ENCODE measurements at places on chromosomes 11 and 22.

- DNase-seq: peak; percentile 72
Measured at GRCh38 chr11:29293825-29294224, 723.0 kb downstream of the KCNA4 start.

DNA sequence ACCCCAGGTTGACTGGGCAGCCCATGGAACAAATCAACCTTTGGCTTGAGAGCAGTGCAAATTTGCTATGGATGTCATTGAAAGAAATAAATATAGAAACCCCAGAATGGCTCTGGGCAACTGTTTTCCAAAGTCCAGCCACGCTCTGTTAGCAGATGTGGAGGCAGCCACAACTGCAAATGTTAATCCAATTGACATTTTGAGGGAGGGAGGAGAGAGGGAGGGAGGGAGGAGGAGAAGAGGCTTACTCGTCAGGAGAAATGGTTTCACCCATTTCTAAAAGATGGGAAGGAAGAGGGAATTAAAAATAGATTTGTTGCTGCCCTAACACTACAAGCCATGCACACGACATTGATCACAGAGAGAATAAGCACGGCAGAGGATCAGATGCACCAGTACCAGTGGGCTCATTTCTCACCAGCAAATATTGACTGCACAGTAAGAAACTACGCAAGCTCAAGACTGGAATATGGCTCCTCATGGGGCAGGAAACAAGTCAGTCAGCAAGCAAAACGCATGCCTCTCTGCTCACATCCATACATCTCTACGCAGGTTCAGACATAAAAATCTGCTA is 229.1 kb downstream of the LARGE1 start:
- no peak for DNase-seq

DNA sequence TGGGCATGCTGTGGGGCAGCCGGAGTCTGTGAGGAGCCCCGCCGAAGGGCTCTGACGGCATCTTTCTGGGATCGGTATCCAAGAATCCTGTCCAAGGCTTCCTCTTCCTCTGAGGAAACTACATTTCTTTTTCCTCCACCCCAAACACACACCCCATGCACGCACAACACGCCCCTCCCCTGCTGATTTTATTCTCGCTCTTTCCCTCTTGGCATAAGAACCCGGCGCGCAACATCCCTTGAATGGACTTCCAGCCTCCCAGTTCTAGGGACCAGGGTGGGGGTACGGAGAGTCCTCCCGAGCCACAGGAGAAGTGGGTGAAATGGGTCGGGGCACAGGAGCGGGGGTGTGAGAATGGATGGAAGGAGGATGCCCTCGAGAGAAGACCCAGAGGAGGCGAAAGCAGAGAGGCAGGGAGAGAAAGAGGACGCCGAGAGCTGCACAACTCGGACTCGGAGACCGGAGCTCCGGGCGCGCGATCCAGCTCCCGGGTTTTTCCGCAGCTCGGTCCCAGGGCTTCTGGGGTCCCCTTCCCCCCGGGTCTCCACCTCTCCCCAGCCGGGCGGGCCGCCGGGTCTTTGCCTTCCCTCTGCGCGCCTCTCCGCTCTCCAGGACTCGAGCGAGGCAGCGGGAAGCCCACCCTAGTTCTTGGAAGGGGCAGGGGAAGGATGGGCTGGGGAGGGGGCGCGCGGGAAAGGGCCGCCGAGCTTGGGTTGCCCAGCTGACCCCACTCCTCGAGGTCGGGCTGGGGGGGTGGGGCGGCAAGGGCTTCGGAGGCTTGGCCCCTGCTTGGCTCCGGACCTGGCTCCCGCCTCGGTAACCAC is 1.5 kb upstream of the LARGE1 start:
- DNase-seq: peak; percentile 61

DNA sequence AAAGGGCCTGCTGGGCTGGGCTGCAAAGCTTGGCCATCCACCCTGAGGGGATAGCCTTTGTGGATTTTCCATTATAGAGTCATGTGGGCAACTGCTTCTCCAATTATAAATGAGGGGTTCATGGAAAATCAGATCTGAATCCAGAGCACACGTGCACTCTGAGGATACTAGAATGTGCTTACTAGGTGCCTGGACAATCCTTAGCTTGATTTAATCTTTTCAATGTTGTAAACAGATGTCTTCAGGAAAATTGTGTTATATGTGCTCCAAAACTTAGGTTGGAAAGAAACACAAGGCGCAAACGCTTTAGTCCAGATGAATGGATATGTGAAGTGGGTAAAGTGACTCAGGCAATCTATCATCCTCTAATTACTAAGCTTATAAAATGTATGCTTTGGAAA is 92.0 kb downstream of the SLC17A6 start:
- DNase-seq: peak; percentile 66

- no peak for DNase-seq
Measured at GRCh38 chr11:119888119-119888518, 159.1 kb upstream of the NECTIN1 start.

GRCh38 chr22:19793661-19794310 is 33.2 kb downstream of the TBX1 start:
- DNase-seq: no peak

- peak; percentile 23 for DNase-seq
Measured at GRCh38 chr22:37077802-37078448, 26.4 kb downstream of the KCTD17 start.

DNA sequence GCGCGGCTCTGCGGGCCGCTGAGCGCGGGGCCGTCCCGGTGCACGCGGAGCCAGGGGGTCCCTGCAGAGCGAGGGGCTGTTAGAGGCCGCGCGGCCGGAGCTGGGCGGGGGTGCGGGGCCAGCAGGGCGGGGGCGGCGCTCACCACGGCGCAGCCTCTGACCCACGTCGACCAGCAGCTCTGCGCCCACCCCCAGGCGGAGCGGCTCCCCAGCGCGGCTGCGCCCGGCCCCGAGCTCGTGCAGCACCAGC is 385 bp upstream of the SCO2 start:
- DNase-seq: no peak

DNA sequence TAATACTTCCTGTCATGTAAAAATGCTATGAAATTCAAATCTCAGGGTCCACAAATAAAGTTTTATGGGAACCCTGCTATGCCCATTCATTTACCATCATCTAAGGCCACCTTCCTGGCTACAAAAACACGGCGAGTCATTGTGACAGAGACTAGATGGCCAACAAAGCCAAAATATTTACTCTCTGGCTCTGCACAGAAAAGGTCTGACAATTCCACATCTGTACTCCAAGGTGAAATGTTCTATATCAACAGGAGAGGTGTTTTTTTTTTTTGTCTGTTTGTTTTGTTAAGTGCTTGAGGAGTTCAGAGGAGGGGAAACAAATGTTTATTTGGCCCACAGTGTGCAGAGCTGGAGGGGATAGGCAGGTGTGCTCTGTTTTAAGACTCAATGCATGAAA is 18.6 kb upstream of the TMA7B start:
- no peak for DNase-seq

DNA sequence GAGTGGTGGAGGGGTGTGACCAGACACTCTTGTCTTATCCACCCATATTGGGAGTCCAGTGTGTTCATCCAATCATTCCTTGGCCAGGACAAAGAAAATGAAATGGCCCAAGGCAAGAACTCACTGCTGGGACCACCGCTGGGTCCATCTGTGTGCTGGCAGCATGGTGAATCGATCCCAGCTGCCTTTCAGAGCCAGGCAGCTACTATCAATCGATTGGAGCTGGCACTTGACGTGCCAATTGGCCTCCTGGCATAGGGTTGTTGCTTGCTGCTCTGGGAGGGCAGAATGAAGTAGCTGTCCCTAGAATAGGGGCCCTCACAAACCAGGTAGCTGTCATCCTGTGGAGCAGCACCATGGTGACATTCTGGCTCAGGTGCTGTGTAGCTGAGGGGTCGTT is 1.4 kb upstream of the ARVCF start:
- no peak for DNase-seq

- no peak for DNase-seq
Measured at GRCh38 chr11:65657426-65657825, 5.3 kb downstream of the RELA start.

GRCh38 chr22:47225931-47226633 is 463.6 kb downstream of the TBC1D22A start:
- DNase-seq: no peak

- DNase-seq: no peak
Measured at GRCh38 chr22:30611197-30611596, 4.2 kb downstream of the TCN2 start.

DNA sequence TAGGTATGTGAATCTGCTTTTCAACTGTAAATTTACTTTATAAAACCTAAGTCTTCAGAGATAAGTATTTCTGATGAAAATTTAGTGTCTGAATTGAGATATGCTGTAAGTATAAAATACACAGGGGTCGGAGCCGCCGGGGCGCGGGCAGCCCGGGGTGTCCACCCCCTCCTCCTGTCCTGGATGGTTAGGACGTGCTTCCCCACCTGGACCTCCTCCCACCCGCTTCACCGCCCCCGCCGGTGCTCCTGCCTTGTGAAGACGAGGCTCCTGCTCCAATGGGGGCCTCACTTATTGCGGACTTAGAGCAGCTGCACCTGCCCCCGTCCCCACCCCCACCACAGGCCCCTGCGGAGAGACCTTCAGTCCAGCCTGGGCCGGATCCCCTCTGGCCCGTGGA is 21.3 kb upstream of the PHF21A start:
- no peak for DNase-seq

DNA sequence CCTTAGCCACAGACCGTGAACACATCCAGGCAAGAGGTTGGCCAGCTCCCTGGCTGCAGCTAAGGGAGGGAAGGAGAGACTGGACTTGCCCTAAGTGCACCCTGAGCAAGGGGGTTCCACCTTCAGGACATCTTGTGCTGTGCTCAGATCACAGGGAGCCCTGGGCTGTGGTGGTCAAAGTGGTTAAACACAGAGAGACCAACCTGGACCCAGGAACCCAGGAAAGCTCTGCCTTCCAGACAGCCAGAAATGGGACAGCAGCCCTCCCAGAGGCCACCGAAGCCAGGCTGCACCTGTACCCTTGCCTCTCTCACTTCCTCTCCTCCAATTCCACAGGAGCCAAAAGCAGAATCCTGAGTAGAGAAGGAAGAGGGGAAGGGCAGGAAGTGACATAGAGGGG is 105.2 kb upstream of the TMEM45B start:
- no peak for DNase-seq

DNA sequence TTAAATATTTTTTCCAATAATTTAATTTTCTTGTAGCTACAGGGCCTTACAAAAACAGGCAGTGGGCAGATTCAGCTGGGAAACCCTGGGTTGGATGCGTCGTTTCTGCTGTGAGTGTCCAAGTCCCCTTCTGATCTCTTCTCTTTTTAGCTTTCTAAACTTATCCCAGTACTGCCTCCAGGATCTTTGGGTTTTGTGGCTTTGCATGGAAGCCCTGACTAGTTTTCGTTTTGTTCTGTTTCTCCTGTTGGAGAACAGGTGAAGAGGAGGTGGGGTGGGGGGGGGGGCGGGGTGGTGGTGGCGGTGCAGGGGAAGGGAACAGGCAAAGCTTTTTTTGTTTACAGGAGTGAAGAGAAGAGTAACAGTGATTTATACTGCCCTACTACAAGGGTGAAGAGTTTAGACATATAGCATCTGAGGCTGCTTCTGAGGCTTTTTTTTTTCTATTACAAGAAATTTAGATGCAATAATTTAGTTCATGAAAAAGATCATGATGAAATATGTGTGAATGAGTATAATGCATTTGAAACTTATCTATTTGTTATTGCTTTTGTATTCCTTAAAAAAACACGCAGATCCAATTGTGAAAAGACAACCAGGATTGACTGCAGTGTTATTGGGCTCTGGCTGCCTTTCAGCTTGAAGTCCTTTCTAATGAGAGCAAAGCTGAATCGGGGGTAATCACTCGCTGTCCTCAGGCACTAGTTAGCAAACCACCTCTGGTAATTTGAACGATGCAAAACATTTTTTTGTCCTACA is 142.9 kb downstream of the NCAM1 start:
- DNase-seq: no peak

DNA sequence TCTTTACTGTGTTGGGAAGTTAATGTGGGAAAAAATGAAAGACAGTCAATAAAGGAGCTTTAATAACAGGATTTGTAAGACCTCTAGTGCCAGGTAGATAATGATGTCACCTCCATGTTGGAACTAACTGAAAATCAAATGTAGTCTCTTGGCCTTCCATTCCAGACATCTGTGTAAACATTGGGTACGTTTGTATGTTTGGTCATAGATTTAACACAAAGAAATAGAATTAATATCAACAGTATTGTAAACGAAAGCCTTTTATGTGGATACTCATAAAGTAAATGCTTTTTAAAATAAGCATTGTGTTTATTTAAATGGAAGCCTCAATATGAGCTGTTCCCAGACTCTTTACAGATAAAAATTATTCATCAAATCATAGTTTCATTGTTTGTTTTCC is 605.7 kb downstream of the METTL15 start:
- DNase-seq: peak; percentile 12

DNA sequence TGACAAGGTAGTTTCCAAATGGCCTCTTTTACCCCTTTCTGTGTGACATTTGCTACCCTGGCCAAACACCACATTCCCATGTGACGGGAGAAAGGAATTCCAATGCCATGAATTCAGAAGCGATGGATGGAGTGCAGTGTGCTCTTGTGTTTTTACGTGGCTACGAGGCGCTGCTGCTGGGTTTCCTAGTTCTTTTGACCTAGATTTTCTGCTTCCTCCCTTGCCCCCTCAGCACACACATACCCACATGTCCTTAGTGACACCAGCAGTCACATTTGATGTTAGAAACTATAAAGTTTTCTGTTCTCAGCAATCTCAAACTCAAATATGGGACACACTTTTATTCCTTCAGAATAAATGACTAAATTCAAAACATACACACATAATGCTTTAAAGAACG is 7.8 kb upstream of the TMA7B start:
- no peak for DNase-seq

DNA sequence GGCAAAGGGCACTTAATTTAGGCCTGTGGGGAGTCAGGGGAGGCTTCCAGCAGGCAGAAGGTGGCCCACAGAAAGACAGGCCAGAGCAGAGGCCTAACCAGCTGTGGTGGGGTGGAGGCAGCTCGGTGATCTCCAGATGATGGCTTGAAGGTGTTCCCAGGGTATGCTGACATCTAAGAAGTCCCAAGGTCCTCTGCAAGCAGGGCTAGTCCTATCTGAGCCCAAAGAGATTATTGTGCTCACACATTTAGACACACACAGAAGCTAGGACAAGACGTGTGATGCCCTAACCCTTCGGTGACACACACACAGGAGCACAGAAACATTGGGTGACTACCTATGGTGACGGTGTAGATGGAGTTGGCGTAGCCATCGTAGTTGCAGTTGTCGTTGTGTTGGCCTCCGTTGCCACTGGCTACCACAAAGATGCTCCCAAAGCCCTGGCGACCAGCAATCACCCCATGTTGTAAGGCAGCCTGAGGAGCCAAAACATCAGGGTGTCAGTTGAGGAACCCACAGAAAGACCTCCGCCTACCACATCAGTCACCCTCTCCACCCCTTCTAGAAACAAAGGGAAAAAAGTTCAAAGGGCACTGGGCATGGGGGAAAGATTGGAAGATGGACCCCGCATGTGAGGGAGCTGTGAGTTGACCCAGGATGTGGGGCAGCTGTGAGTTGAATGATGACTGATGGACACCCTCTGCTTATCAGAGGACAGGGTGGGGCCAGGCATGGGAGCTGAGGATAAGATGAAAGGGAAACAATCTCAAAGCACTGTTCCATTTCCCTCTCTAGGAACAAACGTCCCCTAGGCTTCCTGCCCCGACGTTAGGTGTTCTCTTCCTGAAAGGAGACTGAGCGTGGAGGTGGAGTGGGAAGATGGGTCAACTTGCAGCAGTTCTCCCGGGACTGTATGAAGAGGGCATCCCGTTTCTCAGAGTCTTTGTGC is 7.9 kb downstream of the PCSK7 start:
- no peak for DNase-seq
